NCI-H2029 (cell line): ENCODE measurements at places on chromosomes 3 and 15.

- DNase-seq: no peak
Observed at GRCh38 chr3:55467099-55467498, 20.0 kb downstream of the WNT5A start.

GRCh38 chr3:188979669-188980310, 192.0 kb upstream of the TPRG1 start:
- no peak for DNase-seq

GRCh38 chr3:81289676-81290075, 471.8 kb downstream of the GBE1 start:
- DNase-seq: no peak

- no peak for DNase-seq
Observed at GRCh38 chr15:23548071-23548470, 17.4 kb upstream of the MKRN3 start.

- DNase-seq: no peak
Observed at GRCh38 chr3:188150982-188151381, 3.0 kb upstream of the LPP start.

GRCh38 chr3:23987356-23987755, 42.3 kb downstream of the NR1D2 start:
- no peak for DNase-seq

DNA sequence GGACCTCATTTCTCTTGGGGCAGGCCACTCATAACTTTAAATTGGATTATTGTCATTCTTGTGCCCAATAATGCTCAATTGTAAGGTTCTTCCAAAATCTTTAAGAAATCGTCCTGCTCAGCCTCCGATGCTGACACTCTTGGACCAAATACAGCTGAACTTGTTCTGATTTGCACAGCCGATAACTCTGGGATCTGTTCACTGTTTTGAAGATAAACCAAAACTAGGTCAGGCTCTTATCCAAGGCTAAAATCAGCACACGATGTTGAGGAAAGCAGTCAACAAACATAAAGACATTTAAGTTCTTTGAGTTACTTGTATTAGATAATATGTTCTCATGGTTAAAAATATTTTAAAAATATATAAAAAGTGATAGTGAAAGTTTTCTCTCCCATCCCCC, 52.0 kb upstream of the NEO1 start:
- no peak for DNase-seq

- no peak for DNase-seq
Observed at GRCh38 chr3:32283304-32283703, 44.8 kb downstream of the CMTM8 start.

DNA sequence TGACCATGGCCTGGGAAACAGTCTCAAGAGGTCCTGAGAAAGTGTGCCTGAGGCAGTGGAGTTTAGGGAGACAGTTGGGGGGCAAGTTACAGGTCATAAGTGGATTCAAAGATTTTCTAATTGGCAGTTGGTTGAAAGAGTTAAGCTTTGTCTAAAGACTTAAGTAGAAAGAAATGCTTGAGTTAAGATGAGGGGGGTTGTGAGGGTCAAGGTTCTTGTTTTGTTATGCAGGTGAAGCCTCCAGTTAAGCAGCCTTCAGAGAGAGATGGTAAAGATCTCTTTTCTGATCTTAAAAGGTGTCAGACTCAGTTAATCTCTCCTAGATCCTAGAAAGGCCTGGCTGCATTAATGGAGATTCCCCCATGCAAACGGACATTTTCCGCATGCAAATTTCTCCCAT, 356.3 kb upstream of the C2CD4B start:
- no peak for DNase-seq

DNA sequence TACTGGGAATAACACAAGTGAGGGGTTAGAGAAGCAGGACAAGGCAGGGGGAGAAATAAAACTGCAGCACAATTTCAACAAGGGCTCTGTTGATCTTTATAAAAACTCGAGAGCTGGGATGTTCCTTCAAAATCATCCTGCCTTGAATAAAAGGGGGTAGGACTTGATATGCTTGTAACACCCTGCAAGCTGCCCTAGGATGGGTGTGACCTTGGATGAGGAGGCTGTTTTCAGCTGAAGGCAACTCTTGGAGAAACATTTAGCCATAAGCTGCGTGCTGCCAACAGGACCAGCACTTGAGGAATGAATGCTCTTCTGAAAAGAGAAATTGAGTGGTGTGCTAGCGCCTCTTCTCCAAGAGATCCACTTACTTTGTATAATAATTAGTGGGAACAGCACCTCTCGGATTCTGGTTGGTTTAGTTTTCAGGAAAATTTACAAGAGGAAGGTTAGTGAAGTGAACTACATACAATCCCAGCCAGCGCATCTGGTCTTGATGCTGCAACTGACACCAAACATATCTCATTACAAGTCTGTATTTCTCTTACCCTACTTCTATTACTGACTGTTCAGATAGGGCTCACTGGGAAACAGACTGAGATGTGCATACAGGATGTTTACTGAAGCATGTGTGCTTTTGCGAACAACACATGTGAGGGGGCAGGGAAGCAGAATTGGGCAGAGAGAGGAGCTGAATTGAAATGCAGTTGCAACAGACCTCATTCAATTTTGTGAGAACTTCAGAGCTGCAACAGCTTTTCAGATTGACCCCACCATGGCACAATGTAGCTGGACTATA, 643.0 kb upstream of the GOLIM4 start:
- DNase-seq: no peak

- DNase-seq: no peak
Observed at GRCh38 chr3:15096046-15096445, 2.9 kb downstream of the RBSN start.

GRCh38 chr3:103977417-103977816, 1389.3 kb upstream of the ALCAM start:
- DNase-seq: no peak

DNA sequence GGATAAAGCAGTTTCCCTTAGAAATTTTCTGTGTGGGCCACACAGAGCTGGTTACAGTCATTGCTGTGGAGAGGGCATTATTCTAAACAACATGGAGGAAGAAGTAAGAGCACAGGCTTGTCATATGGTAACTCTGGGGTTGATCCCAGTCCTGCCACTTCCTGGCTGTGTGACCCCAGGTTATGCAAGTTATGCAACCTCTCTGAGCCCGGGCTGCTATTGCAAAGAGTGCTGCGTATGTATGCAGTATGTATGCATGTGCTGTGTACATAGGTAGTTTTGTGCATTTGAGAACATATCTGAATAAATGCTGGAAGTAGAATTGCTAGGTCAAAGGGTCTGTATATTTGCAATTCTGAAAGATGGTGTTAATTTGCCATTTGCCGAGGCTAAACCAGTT, 9.2 kb downstream of the SPSB4 start:
- no peak for DNase-seq

- DNase-seq: no peak
Observed at GRCh38 chr3:191997093-191997492, 536.1 kb downstream of the PYDC2 start.

DNA sequence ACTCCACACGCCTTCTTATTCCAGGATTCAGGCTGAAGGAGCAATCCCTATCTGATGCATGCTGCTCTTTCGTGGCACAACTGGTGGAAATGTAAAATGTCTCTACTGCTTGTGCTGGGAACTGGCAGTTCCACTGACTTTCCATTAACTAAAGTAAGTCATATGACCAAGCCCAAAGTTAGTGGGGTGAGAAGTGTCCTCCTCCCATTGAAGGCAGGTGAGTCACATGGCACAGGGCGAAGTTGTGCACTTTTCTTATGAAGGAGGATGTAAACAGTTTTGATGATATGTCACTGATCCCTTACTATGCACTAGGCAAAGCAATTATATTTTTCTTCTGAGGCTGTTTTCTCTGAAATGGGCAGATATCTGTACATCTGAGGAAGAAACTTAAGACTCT, 51.6 kb downstream of the SLC7A14 start:
- DNase-seq: no peak

DNA sequence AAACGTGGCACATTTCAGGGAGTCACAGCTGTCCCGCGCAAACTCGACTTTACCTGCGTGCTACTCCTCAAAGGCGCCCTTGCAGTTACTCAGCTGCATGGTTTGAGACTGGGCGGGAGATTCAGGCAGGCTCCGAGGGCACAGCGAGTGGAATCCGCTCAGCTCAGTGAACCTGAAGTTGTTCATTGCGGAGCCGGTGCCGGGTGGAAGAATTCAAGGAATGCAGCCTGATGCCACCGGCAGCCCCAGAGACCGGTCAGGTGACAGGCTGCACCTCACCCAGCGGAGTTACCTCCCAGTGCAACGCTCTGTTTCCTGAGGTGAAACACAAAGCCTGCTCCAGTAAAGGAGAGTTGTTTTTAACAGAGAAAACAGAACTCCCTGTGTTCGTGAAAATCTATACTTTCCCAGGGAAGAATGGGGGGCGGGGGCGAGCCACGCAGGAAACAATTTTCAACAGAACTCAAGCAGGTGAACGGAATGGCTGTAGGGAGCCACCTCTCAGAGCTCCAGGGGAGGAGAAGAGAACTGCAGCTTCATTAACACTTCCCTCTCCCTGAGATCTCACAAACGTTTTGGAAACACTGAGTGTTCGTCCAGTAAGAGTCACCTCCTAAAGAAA, 3.8 kb downstream of the VEPH1 start:
- DNase-seq: no peak

GRCh38 chr15:68775671-68776476, 44.8 kb downstream of the ANP32A start:
- DNase-seq: no peak

DNA sequence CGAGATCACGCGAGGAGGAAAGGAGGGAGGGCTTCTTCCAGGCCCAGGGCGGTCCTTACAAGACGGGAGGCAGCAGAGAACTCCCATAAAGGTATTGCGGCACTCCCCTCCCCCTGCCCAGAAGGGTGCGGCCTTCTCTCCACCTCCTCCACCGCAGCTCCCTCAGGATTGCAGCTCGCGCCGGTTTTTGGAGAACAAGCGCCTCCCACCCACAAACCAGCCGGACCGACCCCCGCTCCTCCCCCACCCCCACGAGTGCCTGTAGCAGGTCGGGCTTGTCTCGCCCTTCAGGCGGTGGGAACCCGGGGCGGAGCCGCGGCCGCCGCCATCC, 1.1 kb upstream of the SETD5 start:
- peak; percentile 97 for DNase-seq

DNA sequence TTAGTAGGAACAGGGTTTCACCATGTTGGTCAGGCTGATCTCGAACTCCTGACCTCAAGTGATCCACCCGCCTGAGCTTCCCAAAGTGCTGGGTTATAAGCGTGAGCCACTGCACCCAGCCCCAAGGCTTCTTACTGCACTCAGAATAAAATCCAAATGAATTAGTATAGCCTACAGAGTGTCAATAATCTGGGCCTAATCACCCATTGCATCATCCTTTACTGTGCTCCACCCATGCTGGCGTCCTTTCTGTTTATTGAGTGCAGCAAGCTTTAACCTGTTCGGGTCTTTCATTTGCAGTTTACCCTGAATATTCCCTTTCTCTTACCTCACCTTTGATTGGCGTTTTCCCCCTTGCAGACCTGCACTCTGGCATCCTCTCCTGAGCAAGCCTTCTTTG, 77.7 kb downstream of the CEP63 start:
- no peak for DNase-seq

DNA sequence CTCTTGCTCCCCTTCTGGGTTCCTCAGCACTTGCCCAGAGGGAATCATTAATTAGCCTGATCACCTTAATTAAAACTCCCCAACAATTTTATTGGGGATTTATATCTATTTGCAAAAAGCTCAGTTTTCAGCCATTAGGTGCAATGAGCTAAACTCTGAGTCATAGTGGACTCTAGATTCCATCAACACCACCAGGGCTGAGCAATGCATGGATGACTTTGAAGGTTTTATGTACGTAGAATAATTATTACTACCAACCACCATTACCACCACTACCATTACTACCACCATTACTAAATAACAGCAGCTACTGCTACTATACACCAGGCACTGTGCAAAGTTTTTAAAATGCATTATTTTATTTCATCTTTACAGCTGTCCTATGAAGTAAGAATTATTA, 81.2 kb downstream of the ZNF621 start:
- no peak for DNase-seq

- DNase-seq: no peak
Observed at GRCh38 chr15:28993720-28994053, 107.9 kb downstream of the APBA2 start.

- peak; percentile 74 for DNase-seq
Observed at GRCh38 chr3:97817965-97818364, 3.8 kb upstream of the CRYBG3 start.
